ENCODE measurements at places on chromosomes 1 and 21.

DNA sequence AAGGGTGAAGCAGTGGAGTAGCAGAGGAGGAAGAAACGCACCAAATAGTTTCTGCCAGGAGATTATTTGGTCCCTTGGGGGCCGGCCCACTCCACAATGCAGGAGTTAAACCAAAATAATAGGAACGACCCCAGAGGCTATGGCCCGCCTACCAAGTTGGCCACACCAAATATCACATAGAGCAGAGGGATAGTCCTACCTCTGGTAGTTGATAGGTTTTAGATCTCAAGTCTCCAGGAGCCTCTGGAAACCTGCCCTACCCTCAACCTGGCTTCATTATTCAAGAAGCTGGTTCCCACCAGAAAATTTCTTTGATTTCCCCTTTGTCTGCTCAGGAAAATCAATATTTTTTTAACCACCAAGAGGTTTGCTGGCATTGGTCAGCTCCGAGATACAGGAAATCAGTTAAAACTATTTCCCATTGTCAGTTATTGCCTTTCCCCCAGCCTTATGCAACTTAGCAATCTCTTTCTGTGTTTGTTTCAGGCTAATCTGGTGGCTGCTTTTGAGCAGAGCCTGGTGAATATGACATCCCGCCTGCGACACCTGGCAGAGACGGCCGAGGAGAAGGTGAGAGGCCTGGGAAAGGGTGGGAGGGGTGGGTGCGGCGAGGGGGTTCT is 35.5 kb upstream of the IPO9 start:
- no peak for DNase-seq

GRCh38 chr1:4633346-4633745 is 21.1 kb upstream of the AJAP1 start:
- no peak for DNase-seq

DNA sequence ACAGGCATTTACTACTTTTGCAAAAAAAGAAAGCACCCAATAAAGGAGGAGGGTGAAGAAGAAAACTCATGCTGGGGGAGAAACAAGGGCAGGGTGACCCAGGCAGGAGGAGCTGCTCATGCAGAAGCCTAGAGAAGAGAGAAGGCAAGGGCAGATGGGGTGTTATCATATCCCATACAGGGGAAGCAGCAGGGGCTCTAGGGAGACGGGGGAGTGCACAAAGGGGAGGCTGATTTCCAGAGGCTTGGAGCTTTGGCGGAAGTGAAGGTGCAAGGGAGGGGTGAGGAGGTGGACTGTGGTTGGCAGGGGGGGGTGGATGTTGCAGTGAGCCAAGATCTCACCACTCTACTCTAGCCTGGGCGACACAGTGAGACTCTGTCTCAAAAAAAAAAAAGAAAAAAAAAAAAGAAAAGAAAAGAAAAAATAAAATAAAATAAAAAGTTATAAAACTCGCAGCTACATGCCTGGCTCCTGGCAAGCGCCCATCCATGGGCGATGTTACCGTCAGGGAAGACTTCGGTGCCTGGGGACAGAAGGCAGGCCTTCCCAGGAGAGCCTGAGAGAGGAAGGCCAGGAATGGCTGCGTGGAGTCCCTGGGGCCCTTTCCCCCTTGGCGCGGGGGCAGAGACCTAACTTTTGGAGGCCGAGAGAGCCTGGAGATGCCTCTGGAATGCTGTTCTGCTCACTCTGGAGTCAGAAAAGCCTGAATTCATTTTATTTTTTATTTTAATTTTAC is 3.3 kb upstream of the FCN3 start:
- DNase-seq: no peak

DNA sequence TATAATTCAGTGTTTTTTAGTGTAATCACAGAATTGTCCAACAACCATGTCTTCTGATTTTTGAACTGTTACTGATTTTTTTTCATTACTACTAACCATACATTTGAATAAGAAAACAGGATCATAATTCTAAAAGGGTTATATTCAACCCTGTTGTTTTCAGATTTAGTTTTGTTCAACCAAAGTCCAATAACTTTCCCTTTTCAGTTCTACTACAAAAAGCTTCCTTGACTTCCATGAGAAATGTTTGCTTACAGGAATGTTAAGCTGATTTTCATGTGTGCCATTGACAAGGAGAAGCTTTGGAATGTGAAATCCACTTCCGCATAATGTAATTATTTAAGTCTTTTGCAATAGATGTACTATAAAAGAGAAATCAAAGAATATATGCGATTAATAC is 72.0 kb upstream of the ZNF326 start:
- no peak for DNase-seq

DNA sequence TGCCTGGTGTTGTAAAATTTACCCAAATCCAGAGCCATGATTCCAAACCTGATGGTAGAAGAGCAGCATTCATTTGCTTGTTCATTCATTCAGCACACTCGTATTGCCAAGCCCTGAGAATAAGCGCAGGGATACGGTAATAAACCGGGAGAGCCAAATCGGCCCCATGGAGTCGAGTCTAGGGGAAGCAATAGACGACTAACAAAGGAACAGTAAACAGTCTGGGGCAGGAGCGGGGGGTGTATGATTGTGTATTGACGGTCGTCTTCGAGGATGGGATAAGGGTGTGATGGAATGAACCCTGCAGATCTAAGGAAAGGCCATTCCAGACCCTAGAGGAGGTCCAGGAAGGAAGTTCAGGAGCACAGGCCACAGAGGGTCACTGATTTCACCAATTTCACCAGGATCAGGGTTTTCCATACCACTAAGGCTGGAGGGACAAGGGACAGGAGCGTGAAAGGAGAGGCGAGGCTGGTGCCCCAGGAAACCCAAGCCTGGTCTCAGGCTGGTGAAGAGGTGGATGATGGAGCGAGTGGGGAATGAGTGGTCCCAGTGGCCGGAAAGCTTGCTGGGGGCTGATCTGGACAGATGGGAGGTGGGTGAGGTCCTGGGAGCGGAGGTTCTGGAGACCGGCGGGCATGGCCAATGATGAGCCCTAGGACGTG is 61.1 kb upstream of the PDE9A start:
- DNase-seq: no peak

DNA sequence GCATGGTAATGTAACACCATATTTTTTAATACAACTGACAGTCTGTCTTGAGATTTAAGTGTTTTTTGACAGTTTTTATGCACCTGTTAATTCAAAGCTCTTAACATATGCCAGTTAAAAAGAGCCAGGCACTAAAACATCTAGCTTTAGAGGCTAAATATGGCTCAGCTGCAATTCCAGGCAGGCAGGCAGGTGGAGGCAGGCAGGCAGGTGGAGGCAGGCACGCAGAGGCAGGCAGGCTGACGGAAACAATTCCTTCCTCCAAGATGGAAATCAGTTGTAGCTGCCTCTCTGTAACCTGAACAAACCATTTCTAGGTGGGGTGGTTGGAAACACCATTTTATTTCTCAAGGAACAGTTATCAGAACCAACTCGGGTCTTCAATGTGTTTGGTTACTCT is 51.2 kb downstream of the GORAB start:
- DNase-seq: no peak

GRCh38 chr1:185894791-185895190 is 160.6 kb downstream of the HMCN1 start:
- no peak for DNase-seq

- no peak for DNase-seq
These were observed 18.1 kb downstream of the GALNT2 start for GRCh38 chr1:230085178-230085515.

DNA sequence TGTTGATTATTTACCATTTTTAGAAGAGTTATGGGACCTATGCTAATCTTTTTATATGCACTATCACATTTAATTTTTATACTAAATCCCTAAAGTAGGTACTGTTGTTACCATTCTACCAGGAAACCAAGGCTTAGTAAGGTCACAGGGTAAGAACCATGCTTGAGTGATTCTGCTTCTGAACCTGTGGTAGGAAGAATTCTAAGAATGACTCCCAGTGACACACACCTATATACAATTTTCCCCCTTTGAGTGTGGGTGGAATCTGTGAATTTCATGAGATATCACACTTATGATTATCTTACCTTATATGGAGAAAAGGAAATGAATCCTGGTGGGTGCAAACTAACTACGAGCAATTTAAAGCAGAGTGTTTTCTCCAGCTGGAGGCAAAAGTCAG is 391.0 kb downstream of the USH2A start:
- DNase-seq: no peak

- no peak for DNase-seq
These were observed 329.0 kb upstream of the DAB1 start for GRCh38 chr1:57752843-57753242.

DNA sequence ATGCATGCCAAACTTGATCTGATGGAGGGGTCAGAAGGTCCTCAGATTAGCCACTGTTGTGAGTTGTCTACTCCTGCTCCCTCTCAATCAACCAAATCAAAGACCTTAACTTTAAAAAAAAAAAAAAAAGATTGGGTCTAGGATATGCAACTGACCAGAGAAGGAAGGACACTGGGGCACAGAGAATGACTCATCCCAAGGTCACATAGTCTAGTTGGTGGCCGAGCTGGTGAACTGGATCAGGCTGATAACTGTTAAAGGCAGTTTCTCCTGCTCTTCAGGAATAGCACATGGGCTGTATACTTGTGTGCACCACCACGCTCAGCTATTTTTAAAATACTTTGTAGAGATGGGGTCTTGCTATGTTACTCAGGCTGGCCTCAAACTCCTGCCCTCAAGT is 14.8 kb upstream of the S100A7 start:
- no peak for DNase-seq

DNA sequence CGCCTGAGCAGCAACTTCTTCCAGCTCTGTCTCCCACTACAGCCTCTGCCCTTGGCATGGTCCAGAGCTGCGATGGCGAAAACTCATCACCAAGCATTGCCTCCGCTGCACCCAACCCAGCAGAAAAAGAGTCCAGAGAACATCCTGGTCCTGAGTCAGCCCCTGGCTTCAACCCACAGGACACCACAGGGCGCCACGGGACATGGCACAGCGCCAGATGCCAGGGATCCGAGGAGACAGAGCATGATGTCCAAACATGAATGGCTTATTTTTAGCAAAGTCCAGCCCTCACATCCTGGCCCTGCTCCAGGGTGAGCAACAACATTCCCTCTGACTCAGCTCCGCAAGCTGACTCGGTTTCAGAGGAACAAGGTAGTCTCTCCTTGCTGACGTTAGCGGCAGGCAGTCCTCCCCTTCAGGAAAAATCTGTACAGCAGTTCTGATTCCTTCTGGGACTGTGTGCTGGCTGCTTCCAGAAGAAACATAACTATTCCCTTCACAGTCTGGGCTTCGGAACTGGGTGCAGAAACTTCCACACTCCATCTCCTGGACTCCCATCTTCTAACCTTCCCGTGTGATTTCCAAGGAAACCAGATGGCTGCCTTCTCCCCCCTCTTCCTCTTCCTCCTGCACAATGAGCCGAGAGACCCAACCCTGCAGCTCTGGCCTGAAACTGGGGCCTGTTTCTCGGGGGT is 131.3 kb downstream of the TOMM20 start:
- peak; percentile 91 for DNase-seq

- no peak for DNase-seq
These were observed 3.2 kb downstream of the S1PR1 start for GRCh38 chr1:101240041-101240430.

DNA sequence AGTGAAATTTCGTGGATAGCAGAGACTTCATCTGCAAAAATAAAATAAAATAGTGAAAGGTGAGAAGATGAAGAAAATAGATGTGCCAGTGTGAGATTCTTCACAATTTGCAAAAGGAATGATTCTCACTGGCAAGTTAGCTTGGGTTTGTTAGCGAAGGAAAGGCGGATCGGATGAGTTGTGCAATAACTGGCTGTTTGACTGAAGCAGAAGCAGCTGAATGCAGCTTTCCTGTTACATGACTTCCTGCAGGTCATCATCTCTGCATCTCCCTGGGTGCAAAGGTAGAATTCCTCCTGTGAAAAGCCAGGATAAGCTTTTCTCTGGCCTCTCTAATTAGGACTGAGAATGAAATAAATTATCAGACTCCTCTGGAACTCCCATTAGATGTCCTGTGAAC is 263.1 kb upstream of the CHRM3 start:
- no peak for DNase-seq

DNA sequence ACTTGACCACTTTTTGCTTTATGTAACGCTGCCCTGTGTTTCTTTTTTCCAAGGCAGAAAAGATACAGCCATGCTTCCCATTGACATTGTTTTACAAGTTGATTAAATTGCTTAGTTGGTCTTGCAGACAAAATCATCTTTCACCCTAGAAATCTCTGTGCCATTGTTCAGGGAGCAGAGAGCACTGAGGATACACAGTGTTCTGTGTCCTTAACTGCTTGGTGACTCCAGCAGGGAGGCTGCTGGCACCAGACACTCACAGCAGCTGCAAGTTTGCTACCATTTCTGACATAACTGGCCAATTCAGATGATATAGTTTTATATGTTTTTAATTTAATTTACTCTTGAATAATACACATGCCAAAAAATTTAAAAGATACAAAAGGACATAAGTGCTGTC is 118.7 kb downstream of the RGS2 start:
- no peak for DNase-seq

- no peak for DNase-seq
These were observed 279.0 kb downstream of the PTPRU start for GRCh38 chr1:29515170-29515955.

DNA sequence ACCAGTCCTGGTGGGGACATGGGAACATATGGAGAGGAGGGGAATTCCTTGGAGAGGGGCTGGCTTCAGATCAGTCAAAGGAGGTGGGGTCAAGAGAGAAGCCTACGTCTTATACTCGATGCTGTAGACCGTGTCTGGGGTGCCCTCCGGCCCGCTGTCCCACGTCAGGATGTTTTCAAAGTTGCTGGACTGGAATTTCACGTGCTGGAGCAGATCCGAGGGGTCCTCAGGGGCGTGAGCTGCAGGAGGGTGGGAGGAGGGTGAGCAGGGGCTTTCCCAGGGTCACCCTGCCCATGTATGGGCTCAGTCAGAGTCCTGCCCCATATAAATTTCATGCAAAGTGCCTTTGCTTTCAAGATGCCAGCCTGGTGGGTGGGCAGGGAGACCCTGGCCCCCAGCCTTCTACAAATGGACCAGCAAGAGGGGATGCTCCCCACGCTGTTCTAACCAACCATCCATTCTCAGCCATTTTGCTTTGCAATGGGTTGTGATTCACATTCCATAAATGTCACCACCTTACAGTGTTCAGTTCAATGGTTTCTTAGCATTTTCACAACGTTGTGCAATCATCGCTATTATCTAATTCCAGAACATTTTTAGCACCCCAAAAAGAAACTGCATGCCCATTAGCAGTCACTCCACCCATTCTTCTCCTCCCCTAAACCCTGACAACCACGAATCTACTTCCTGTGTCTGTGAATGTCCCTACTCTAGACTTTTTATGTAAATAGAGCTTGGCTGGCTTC is 4.3 kb downstream of the IL22RA1 start:
- no peak for DNase-seq

- DNase-seq: peak; percentile 2
These were observed 4.9 kb downstream of the GREM2 start for GRCh38 chr1:240607006-240607405.

- no peak for DNase-seq
These were observed 6.8 kb upstream of the IL24 start for GRCh38 chr1:206890125-206891060.

DNA sequence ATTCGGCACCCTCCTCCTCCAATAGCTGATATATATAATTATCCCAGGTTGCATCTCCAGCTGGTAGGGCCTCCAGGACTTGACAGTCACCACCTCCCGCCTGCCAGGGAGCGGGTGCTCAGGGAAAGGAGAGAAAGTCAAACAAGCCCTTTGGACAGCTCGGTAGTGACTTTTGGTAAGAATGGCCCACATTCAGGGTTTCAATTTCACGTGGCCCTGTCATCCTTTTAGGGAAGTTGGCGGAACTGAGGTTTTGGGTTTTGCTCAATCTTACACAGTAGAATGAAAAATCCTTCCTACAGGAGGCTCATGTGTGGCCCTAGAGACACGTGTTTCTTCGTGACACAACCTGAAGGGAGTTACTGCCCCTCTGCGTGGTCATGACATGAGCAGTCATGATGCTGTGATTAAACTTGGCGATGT is 44.2 kb downstream of the CAPN8 start:
- DNase-seq: no peak
